ENCODE measurements at places on chromosomes 16 and 17.

- DNase-seq: peak; percentile 32
Measured at GRCh38 chr17:62627219-62627903, at the start of gene MRC2. MRC2 (plus strand) TSS chr17:62627670; CDS start chr17:62627803, 133 bp downstream.

DNA sequence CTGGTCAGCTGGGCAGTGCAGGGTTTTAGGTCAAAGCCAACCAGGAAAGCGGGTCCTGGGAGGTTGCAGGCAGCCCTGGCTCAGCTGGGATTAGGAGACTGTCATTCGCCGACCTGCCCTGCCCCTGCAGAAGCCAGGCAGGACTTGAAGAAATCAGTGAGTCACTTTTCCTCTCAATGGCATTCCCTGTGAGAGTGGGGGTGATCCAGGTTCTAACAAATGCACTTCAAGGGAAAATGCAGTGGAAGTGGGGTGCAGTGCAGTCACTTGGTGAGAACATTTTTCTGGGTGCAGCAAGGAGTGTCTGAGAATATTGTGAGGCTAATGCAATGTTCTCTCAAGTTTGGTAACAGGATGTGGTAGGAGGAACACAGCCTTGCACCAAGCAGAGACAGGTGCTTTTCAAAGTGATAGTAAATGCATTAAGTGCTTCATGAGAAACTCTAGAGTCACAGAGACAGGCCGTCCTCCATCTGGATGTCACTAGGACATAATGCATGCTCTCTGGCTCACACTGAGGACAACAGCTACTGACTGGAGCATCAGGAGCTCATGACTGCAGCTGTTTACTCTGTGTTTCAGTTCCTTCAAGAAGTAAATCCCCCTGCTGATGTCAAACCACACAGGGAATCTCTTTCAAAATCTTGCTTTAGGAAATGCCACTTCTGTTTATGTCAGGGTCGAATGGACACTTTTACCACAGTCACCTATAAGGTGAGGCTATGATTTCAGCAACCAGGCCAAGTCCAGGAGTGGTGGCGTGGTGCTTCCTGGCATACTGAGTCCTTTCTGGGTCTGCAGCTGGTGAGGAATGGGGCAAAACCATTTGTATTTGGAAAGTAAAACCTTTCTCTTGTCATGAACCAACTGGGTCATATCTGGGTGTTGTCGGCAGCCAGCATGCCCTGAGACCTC, 16.7 kb downstream of the CDK5R1 start:
- no peak for DNase-seq

GRCh38 chr16:81442220-81442915, 2.2 kb upstream of the CMIP start:
- no peak for DNase-seq

GRCh38 chr17:66002063-66002585, 189.8 kb downstream of the CEP112 start:
- no peak for DNase-seq

DNA sequence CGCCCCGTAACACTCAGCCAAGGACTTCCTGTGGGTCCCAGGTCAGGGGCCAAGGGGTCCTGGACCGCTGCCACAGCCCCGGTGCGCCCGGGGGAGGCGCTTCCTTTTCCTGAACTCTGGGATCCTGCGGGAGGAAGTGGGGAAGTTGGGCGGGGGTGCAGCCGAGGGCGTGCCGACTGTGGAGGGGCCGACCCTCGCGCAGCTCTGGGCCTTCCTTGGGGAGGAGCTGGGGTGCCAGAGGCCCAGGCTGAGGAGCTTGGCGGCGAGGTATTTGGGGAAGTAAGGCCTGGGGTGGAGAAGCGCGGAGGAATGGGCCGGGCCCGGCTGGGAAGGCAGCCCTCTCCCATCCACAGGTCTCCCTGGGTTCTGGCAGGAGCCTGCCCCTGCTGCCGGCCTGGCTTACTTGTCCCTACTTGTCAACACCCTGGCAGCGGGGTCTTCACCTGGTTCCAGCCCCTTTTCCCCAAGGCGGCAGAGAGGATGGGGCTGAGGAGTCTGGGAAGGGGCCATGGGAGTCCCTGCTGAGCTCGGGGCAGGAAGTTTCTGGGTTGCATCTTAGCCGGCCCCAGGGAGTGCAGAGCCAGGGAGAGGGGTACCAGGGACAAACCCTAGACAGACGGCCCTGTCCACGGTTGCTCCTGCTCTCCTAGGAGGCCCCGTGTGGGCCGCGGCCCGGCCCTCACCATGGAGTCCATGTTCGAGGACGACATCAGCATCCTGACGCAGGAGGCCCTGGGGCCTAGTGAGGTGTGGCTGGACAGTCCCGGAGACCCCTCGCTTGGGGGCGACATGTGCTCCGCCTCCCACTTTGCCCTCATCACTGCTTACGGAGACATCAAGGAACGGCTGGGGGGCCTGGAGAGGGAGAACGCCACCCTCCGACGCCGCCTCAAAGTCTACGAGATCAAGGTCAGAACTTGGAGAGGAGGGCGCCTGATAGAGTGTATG, 1.7 kb downstream of the TBKBP1 start:
- no peak for DNase-seq

- DNase-seq: no peak
Measured at GRCh38 chr16:22670551-22671041, 143.4 kb upstream of the HS3ST2 start.

DNA sequence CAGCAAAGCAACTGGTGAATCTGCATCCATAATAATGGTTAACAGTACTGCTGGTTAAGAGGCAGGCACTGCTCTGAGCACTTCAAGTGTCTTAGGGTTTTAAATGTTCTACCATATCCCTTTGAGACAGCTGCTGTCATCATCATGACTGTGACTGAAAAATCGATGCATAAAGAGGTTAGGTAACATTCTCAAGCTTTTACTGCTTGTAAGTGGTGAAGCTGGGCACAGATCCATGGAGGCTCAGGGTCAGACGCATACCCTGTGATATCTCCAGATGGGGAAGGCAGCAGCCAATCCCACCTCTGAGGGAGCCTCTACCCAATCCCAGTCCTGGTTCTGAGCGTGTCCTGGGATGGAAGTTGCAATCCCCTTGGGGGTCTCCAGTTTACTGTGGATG, 57.6 kb upstream of the SOX9 start:
- no peak for DNase-seq

- DNase-seq: no peak
Measured at GRCh38 chr16:85989863-85990643, 91.1 kb downstream of the IRF8 start.

- DNase-seq: no peak
Measured at GRCh38 chr17:62309396-62309795, 71.0 kb upstream of the EFCAB3 start.

GRCh38 chr16:10799736-10800135, 18.9 kb downstream of the TVP23A start:
- no peak for DNase-seq

DNA sequence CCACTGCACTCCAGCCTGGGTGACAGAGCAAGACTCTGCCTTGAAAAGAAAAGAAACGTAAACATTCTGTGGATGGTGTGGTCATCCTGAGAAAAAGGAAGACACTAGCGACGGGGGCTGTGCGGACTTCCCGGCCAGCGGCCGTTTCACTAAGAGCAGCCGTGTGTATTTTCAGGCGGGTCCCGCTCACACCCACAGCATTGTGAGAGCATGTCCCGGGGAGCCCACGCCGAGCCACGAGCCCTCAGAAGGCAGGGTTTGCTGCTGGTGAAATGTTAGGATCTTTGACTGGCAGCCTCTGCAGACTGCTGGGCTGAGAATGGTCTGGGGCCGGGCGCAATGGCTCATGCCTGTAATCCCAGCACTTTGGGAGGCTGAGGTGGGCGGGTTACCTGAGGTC, 40.3 kb downstream of the LMF1 start:
- no peak for DNase-seq

DNA sequence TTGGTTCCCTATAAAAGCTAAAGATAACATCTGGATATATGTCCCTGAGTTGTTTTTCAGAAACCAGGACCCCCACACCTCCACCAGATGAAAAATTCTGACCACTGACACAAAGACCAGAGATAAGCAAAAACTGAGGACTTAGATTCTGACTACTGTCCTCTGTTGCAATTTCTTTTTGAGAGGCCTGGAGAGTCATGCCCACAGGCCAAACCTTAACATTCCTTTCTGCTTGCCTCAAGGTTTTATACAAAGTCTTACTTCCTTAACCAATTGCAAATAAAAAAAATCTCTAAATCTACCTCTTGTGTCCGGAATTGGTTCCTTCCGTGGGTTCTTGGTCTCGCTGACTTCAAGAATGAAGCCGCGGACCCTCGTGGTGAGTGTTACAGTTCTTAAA, 228.5 kb downstream of the ABCC12 start:
- no peak for DNase-seq

DNA sequence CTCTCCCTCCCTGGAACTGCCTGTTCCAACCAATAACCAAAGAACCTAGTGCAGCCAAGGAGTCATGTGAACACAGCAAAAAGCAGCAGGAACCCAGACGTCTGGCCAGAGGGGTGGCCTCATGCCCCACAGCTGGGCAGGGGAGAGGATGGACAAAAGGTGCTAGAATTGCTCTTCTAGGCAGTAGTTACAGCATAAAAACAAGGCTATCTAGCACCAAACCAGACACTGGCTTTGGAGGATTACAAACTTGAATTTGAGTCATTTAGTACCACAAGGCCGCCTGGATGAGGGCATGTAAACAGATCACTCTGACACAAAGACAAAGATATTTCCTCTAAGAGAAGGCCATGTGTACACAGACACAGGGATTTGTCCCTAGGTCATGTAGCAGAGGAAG, 423.3 kb upstream of the MAF start:
- DNase-seq: no peak

DNA sequence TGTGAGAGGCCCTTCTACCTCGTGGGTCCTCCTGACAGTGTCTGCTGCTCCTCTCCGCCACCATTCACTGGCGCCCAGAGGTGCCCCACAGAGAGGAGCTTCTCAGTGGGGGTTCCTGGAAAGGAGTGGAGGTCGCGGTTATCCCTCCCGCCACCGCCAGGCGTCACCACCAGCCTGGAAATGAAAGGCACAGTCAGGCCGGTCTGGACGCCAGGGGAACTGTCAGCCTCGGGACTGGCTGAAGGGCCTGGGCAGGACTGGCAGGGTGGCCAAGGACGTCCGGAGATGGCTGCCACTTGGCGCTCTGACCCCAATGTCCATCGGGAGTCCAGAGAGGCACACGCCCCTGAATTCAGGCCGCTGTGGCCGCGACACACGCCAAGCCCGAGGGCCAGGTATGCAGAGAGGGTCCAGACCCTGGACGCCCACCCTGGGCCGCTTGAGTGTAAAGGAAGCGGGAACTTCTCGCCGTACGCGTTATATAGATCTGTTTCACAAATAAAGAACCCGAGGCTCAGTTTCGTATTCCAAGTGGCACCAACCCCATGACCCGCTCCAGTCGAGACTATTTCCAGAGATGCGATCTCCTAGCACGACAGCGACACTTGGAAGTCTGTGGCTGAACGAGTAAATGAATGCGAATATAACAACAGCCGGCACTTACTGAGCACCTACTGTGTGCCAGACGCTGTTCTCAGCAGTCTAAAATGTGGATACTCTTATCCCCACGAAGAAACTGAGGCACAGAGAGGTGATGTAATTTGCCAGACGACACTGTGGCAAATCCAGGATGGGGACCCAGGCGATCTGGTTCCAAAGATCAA, 7.6 kb upstream of the NXPH3 start:
- peak; percentile 75 for DNase-seq

- DNase-seq: no peak
Measured at GRCh38 chr16:50613281-50613963, 65.2 kb downstream of the NKD1 start.

DNA sequence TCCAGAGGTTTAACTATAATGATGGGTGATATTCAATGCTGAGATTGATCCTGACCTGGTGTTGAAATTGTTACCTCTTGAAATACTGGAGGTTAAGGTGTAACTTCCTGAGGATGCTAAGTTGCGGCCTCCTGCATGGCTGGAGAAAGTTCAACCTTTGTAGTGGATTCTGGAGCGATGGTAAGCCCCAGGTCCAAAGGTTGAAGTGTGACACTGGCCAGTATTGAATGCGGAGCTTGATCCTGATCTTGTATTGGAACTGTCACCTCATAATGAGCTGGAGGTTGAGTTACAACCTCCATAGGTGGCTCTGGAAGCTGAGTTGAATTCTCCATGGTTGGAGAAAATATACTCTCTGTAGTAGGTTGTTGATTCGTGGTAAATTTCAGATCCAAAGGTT, 17.0 kb downstream of the RDM1 start:
- DNase-seq: no peak

DNA sequence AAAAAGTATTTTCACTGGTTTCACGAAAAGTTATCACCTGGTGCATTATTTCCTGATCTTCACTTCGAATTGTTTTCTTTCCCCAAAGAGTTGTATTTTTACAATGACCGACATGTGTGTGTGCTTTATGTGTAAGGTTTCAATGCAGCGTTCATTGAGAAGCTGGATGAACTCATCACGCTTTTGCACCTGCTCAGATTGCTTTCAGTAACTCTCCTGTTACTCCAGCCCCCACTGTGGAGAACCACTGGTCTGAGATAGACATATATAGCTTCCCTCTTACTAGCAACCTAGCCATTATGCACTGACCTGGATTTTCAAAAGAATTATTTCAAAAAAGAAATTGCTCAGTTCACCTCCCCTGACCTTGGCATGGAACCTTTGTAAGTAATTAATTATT, 178.3 kb upstream of the CHMP6 start:
- DNase-seq: no peak

- DNase-seq: no peak
Measured at GRCh38 chr17:29682054-29682453, 59.3 kb upstream of the CORO6 start.

DNA sequence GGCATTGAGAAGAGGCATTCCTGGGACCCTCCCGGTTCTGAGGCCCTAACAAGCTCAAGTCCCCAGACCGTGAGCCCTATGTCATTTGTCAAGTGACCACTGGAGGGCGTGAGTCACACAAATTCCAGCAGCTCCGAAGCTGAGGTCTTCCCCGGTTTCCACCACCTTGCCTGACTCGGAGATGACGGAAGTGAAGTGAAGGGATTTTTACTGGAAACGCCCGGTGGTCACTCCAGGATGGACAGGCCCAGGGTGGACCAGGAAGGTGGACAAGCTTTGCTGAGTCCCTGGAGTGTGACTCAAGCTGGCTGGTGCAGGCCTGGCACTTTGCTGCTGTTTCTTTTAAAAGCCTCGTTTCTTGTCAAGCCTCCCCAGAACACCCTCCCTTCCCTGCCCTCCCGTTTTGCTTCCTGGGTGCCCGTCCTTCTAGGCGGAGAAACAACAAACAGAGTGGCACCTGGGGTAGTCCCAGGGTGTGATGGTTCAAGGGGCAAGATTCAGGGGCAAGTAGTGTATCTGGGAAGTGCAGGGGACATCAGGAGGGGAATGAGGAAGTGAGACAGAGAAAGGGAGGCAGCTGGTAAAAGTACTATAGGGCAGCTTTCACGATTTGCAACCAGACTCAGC, 5.3 kb upstream of the NOS2 start:
- peak; percentile 50 for DNase-seq

GRCh38 chr17:40062329-40063186, at the start of gene THRA:
THRA (plus strand) TSS chr17:40062965; CDS start chr17:40074489, 11,524 bp downstream.
- peak; percentile 46 for DNase-seq

DNA sequence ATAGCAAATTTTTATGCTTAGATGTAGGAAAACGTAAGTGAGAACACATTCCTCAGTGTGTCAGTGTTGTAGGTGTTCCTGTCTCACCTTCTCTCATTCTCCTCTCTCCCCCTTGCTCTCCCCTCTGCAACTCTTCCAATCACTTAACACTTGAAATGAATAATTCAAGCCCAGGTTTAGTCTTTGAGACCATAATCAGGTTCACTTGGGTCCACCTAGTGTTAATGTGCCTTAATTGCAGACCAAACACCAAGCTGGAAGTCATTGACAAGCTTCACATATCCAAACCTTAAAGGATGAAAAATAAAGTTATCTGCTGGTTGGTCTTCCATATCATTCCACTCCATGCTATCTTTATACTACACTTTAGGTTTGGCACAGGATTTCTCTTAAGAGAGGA, 37.0 kb downstream of the STXBP4 start:
- DNase-seq: no peak
